ENCODE measurements at places on chromosomes 13 and 19.

- DNase-seq: no peak
Observed at GRCh38 chr13:94776300-94776699, 64.0 kb upstream of the SOX21 start.

DNA sequence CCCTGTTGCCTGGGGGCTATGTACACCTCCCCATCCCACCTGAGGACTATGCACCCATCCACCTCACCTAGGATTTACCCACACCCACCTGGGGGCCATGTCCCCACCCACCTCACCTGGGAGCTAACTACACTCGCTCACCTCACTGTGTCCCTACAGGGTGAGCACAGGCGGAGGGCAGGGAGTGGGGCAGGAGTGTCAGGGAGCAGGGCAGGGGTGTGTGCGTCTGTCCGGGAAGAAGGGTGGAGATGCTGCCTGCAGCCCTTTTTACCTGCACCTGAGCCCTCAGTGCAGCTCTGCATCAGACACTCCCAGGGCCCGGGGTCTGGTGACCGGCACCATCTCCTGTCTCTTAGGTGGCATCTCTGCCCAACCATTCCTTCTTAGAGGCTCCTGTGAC, 10.6 kb upstream of the CPAMD8 start:
- no peak for DNase-seq

GRCh38 chr13:22447132-22447886, 733.5 kb upstream of the SGCG start:
- DNase-seq: no peak

DNA sequence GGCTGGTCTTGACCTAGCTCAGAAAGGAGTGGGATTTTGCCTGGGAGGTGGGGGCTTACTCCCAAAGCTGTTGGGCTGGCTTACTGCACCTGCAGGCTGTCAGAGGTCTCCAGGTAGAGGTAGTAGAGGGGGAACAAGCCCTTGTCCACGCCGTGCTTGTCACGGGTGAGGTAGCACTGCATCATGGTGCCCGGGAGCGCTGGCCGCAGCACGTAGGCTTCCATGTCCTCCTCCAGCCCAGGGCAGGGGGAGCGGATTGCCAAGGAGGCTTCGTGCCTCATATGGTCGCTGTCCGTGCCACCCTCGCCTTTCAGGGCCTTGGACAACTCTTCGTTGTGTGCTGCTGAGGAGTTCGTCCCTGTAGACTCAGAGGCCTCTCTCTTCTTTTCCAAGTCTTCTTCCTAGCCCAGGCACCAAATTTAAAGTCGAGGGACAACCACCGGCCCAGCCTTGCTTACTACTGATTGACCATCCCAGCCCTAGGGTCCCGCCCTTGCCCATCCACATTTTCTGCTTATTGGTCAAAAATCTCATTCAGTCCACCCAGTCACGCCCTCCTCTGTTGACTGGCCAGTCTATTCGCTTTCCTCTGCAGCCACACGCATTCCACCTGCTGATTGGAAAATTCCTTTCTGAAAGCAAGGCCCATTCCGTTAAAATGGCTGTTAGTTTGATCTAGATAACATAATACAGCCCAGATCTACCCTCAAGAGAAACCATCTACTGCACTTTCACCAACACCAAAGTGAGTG, 10.5 kb downstream of the TULP2 start:
- no peak for DNase-seq

DNA sequence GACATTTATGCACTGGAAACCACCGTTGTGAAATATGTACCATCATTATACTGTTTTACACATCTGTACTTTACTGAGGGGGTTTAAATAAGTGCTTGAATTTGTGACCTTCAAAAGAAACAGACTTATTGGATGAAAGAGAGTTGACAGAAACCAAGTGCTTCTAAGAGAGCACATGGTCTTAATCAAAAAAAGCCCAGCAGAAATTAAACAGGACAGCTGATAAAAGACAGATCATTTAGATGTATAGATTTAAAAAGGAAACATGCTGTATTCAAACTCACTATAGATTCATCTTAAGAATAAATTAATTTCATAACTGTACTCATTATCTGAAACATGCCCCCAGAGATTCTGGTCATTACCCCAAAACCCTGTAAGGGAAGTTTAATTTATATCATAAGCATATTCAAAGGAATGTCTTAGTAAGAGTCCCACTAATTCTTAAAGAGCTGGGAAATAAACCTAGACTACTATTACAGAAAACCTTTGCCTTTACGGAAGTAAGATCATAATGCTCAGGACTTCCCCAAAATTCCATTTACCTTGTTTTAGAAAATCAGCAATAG, 421.8 kb downstream of the DCT start:
- no peak for DNase-seq

DNA sequence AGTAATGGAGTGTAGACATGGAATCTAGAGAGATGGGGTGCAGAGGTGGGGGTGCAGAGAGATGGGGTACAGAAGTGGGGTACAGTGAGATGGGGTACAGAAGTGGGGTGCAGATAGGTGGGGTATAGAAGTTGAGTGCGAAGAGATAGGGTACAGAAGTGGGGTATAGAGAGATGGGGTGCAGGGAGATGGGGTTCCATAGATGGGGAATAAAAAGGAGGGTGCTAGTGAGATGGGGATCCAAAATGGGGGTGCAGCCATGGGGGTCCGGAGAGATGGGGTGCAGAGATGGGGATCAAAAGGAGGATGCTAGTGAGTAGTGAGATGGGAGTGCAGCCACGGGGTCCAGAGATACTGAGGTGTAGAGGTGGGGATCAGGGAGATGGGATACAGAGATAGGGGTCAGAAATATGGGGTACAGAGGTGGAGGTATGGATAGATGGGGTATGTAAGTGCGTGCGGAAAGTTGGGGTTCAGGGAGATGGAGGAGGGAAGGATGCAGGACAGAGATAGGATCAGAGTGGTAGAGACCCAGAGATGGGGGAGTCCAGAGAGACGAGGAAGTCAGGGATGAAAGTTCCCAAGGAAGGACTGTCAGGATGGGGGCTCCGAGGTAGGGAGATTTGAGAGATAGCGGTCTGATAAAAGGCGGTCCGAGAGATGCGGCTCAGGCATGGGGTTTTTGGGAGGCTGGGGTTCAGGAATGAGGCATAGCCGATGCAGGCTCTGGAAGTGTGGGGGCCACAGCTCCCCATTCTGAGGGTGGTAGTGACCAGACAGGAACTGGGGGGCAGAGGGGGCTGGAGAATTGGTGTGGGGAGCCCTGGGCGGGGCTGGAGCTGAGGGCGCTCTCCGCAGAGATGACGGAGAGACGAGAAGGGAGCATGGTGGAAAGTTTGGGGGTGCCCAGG, 3.4 kb downstream of the PALM3 start:
- DNase-seq: no peak

DNA sequence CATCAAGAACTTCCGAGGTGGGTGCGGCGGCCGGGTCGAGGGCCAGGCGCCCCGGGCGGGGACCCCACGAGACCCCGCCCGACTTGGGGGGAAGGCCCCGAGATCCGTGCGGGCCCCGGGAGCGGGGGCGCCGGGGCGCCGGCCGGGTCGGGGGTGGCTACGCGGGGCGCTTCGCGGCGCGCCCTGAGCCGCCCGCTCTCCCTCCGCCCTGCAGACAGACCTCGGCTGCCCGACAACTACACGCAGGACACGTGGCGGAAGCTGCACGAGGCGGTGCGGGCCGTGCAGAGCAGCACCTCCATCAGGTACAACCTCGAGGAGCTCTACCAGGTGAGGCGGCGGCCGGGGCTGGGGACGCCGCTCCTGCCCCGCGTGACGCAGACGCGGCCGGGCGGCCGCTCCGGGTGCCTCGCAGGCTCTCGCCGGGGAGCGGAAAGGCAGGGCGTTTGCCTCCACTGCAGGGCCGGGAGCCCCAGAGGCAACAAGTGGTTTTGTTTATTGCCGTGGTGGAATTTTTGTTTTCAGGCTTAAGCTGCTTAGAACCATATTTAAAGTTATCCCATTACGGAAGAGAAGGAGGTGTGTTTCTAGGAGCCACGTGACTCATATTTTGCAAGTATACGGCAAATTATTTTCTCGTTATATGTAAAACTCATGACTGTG, 477 bp downstream of the CUL4A start:
- DNase-seq: peak; percentile 68

DNA sequence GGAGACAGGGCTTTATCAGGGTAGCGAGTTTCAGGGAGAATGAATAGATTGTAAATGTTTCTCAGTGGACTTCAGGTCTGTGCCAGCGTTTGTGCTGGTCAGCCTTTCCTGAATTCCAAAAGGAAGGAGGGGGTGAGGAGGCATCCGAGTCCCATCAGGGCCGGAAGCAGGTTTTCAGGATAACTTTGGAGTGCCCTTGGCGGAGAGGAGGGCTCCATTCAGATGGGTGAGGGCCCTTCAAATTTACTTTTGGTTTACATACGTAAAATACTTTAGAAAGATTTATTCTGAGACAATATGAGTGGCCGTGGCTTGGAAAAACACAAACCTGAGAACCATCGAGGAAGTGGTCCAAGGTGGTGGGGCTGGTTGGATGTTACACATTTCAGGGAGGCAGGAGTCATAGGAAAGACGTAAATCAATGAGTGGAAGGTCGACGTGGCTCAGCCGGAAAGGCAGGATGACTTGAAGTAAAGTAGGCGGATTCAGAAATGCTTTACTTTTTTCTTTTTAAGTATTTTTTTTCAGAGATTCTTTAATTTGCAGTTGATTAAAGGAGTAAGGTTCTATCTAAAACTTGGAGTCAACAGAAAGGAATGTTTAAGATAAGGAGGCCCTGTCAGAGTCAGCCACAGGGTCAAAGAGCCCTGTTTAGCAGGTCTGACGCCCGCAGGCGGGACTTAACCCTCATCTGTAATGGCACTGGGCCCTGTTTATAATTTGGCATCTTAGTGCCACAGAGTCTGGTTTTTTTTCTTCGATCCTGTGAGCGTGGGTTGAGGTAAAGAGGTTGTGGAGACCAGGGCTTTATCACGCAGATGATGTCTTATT, 32.8 kb downstream of the ATP11A start:
- no peak for DNase-seq

GRCh38 chr19:1258707-1259205, 10.4 kb downstream of the MIDN start:
- DNase-seq: no peak

GRCh38 chr13:53691417-53691816, 662.8 kb downstream of the OLFM4 start:
- DNase-seq: no peak

- no peak for DNase-seq
Observed at GRCh38 chr19:13076320-13076719, 26.3 kb downstream of the LYL1 start.

GRCh38 chr19:10262771-10263170, 8.1 kb upstream of the ICAM1 start:
- DNase-seq: no peak

DNA sequence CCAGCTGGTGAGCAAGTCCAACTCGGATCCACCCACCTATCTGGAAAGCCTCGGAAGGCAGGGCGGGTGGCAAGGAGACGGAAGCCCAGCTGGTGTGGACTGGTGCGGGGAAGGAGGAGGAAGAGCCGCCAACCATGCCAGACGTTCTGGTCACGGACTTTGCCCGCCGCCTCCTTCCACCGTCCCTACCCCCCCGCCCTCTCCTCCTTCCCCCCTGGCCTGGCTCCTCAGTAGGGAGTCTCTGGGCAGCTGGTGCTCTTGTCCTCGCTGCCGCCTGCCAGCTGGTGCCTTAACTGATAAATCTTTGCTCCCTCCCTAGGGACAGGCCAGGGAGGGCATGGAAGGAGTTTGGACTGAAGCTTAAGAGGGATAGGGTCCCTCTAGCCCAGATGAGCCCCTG, 4.8 kb downstream of the SYNGR4 start:
- no peak for DNase-seq

DNA sequence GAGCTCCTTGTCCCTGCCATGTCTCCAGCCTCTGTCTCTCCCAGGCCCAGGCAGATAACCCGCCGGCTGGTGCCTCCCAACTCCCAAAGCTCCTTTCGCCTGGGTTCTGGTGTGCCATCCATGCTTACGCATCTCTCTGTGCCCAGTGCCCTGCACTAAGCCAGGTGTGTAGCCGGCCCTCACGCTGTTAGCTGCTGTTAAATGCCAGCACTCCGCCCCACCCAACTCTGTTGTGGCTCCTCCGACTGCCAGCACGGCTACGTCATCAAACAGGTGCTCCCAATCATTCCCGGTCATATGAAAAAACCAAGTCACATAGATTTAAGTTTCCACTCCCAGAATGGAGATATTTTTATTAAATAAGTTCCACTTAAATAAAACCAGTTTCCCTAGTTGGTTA, 7.0 kb upstream of the HSPH1 start:
- DNase-seq: no peak

DNA sequence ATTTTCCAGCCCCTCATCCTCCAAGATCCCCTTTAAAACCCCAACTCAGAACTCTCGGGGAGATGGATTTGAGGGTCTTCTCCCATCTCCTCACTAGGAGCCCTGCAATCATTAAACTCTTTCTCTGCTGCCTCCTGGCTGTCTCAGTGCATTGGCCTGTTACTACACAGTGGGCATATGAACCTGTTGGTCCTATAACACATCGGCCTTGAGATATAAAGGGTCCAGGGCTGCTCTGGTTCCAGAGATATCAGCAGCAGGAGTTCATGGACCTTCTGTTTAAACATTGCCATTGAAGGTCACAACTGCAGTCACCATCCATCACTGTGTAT, 3.8 kb upstream of the METTL21C start:
- no peak for DNase-seq

DNA sequence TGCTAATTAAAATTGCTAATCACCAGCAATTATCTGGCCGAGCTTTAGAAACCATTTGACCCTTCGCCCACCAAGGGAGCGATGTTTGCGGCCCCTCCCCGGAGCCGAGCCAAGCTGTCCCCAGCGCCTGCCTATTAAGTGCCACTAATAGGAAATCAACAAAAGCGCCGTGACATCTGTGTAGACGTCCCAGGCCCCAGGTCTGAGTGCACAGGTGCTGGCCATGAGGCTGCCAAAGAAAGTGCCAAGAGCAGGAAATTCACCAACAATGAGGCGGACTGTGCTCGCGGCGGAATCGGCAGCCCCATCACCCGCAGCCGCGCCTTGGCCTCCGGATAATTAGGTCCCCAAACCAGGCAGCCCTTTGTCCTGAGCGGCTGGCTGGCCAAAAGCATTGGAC, 44.5 kb upstream of the SPACA7 start:
- no peak for DNase-seq

DNA sequence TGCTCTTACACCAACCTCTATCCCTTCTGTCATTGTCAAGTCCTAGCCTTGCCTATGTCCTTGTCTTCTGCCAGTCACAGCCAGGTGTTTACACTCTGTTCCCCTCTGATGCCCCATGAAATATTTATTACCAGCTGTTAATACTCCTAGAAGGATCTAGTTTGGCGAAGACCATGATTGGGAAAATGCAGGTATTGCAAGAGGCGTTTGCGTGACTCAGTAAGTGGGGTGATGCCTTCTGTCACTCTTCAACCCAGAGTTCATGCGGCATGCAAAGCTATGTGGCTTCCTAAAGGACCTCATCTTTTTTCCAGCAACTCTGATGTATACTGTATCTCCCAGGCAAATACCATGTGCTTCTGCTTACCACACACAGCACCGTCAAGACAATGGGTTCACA, 81.8 kb upstream of the GJB6 start:
- no peak for DNase-seq

GRCh38 chr13:32381539-32381938, 46.4 kb downstream of the N4BP2L1 start:
- DNase-seq: peak; percentile 58

GRCh38 chr13:55653497-55653896, 1487.2 kb upstream of the PRR20A start:
- no peak for DNase-seq

- no peak for DNase-seq
Observed at GRCh38 chr19:17227798-17228367, 1.9 kb downstream of the OCEL1 start.

- no peak for DNase-seq
Observed at GRCh38 chr19:41955521-41955920, 3.6 kb downstream of the RABAC1 start.

- DNase-seq: no peak
Observed at GRCh38 chr13:39257642-39258041, 219.4 kb downstream of the NHLRC3 start.

- no peak for DNase-seq
Observed at GRCh38 chr19:38375748-38376147, 1.4 kb downstream of the PSMD8 start.

All from COR-L47 (cell line).